ENCODE measurements at places on chromosomes 4 and X.

DNA sequence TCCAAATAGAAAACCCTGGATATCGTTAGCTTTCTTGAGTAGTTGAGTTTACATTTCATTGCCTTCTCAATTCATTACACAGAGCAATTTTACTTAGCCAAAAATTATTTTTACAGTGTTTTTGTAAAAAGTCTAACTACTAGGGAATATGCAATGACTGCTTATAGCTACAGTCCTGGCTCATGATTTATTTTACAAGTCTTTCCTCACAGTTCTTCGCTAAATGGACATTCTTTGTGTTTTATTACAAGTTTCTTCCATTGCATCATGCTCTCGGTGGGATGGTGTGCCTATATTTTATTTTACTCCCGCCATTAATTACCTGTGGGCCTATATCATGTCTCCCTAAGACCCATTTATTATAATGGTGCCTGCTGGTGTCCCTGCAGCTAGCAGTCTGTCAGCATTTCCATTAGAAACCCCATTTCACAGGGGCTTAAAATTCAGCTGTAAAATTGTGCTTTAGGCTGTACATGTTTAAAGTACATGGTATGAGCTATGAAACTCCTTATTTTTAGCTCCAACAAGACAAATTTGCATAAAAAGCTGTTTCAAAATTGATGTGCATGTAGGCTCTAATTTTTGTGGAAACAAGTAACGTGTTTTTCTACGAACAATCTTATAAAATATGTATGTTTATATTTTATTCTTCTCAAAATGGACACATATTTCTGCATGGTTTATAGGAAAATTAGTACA is 227.4 kb downstream of the SLC7A11 start:
- H3K4me3 ChIP-seq = no peak overlapping the region
- no peaks in the 10 kb centered on the region for H3K4me1 ChIP-seq
- no peak overlapping the region for H3K27ac ChIP-seq
- no peaks in the 10 kb centered on the region for H3K36me3 ChIP-seq
- DNase-seq = no peak
- no peaks in the 10 kb centered on the region for H3K27me3 ChIP-seq

GRCh38 chr4:69239557-69240168 is 25.1 kb upstream of the UGT2B11 start:
- H3K27me3 ChIP-seq = no peaks in the 10 kb centered on the region
- no peaks in the 10 kb centered on the region for H3K4me1 ChIP-seq
- H3K4me3 ChIP-seq = no peak overlapping the region
- DNase-seq = no peak

DNA sequence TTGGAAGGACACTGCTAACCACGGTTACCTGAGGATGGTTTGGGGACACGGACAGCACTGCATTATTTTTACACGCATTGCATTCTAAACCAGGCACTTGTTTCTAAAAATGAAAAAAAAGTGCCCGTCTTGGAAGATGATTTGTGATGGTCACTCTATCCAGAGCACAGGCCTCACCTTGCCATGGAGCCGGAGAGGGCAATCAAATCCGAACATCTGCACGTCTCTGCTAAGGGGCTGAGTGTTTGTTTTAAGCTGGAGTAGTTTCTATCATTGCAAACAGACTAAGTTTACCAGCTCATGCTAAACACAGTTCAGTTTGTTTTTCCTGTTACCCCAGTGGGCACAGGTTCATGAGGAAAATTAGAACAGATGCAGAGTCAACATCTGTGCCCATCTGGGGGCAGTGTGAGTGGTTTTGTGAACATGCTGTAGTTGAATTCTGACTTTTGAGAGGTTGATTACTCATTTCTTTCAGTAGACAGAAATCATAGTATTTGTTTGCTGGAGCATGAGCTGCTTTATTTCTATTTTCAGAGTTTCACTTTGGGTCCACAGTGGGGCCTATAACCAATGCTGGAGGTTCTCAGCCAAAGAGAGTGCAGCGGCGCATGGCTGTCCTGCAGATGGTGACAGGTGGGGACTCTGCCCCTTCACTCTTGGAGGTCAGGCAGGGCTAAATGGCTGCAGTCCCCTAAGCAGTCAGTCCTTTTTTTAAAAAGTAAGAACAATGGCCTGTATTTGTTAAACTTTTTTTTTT is 65.4 kb upstream of the ENPP6 start:
- H3K36me3 ChIP-seq = no peaks in the 10 kb centered on the region
- no peaks in the 10 kb centered on the region for H3K27me3 ChIP-seq
- DNase-seq = no peak

GRCh38 chr4:24930151-24930550 is 17.3 kb upstream of the CCDC149 start:
- H3K27me3 ChIP-seq = no peaks in the 10 kb centered on the region
- no peaks in the 10 kb centered on the region for H3K4me1 ChIP-seq
- no peak overlapping the region for H3K27ac ChIP-seq
- no peak overlapping the region for H3K4me3 ChIP-seq
- H3K36me3 ChIP-seq = no peaks in the 10 kb centered on the region

DNA sequence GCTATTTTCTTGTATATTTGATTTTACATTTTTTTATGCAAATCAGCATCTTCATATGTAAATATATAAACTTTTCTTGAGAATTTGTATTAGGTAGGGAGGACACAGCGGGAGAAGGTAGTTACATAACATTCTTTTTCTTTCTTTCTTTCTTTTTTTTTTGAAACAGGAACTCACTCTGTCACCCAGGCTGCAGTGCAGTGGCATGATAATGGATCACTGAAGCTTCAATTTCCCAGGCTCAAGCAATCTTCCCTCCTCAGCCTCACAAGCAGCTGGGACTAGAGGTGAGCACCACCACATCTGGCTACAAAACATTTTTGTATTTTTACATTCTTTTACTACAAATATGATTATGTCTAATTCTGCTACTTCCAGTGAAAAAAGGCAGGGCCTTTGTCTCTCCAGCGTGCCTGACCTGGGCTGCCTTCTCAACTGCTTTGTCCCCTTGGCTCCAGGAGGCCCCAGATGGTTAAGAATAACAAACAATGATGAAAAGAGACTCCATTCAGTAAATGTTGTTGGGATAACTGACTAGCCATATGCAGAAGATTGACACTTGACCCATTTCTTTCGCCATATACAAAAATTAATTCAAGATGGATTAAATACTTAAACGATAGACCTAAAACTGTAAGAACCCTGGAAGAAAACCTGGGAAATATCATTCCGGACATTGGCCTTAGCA is 46.5 kb upstream of the FAT4 start:
- DNase-seq = no peak
- no peak overlapping the region for H3K4me3 ChIP-seq
- no peaks in the 10 kb centered on the region for H3K27me3 ChIP-seq

- no peak for DNase-seq
- H3K36me3 ChIP-seq = no peaks in the 10 kb centered on the region
- no peaks in the 10 kb centered on the region for H3K4me1 ChIP-seq
- H3K4me3 ChIP-seq = no peak overlapping the region
- no peaks in the 10 kb centered on the region for H3K27me3 ChIP-seq
These were observed 47.2 kb upstream of the RPS6KA3 start for GRCh38 chrX:20313899-20314298.
